Amygdala (tissue), 56 donors: ENCODE measurements at places on chromosomes 3 and 15.

DNA sequence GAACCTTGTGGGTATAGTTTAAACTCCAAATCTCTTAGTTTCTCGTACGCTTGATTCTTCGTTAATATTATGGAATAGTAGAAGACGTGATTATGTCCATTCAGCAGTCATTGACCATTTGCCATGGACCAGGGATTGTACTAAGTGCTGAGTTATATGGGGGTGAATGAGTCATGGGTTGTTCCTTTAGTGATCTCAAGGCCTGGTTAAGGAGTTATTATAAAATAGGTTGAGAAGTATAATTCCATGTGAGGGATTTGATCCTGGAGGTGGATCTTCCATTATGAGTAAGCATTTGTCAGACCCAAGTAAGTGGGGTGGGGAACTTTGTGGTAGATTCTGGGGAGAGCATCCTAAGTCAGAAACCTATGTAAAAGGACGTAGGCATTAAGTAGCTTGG, 15.4 kb downstream of the NR2C2 start:
- no peak for DNase-seq

DNA sequence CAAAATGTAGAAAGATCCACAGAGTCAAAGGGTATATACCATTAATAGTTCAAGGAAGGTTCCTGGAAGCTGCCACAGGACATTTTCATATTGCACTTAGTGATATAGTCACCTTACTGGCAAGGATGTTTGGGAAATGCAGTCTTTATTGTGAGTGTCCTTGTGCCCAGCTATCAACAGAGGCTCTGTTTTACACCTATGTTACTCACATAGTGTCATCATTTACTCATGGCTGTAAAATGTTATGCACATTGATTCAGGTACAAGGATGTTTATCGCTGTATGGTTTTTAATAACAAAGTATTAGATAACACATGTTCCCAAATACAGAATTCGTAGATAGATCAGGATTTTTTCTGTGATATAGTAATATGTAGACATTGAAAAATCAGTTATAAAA, 50.9 kb downstream of the ZPLD1 start:
- no peak for DNase-seq

- no peak for DNase-seq
Measured at GRCh38 chr3:44065311-44066094, 176.2 kb upstream of the TOPAZ1 start.

DNA sequence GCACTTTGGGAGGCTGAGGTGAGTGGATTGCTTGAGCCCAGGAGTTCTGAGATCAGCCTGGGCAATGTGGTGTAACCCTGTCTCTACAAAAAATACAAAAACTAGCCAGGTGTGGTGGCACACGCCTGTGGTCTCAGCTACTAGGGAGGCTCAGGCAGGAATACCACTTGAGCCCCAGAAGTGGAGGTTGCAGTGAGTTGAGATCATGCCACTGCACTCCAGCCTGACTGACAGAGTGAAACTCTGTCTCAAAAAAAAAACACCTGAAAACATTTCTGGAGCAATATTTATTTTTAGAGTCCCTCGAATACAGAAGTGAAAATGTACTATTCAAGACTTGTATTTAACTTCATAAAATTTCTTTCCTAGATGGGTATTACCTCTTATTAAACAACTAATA, 4.6 kb downstream of the SPCS1 start:
- DNase-seq = no peak

DNA sequence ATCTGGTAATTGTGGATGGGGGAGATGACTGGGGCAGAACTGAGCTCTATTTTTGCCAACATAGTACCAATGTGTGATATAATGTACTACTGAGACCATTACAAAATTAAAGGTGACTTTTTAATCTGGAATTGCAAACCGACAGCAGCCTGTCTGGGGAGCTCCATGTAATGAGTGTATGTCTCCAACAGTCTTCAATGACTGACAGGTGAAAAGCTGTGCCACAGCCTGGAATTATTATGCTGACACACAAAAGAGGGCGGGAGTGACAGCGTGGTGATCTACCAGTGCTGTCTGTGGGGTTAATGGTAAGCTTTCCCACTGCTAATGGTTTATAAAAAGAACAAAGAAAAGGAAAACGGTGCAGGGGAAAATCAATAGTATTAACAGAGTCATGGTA, 143.4 kb downstream of the CLSTN2 start:
- DNase-seq = no peak

DNA sequence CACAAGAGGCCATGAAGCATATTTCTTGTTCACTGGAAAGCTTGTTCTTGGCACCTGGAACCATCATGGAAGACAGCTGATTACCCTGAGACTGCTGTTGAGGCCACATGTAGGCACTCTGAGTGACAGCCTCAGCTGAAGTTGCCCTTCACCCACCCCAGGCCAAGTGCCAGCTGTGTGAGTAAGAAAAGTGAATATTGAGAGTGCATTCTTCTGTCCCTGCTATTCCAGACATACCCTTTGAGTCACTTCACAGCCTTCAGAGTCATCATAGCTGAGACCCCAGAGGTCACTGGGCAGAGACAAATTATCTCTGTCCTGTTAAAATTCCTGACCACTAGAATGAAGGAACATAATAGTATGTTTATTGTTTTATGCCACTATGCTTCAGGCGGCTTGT, 79.6 kb downstream of the NFKBIZ start:
- DNase-seq = no peak

DNA sequence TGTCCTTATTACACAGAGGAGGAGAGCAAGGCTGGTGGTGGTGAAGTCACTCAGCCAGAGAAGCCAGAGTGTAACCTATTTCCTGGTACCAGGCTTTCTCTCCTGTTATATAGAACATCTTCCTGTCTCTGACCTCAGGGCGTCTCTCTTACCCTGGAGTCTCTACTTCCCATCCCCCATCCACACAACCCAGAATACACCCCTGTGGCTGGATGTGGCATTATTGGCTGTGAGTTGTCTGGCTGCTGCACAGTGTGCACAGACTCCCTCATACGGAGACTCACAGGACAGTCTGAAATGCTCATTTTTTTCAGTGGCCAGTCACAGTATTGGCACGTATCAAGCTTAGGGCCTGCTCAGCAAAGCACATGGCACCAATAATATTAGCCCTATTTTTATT, 8.6 kb downstream of the PODXL2 start:
- DNase-seq = no peak

DNA sequence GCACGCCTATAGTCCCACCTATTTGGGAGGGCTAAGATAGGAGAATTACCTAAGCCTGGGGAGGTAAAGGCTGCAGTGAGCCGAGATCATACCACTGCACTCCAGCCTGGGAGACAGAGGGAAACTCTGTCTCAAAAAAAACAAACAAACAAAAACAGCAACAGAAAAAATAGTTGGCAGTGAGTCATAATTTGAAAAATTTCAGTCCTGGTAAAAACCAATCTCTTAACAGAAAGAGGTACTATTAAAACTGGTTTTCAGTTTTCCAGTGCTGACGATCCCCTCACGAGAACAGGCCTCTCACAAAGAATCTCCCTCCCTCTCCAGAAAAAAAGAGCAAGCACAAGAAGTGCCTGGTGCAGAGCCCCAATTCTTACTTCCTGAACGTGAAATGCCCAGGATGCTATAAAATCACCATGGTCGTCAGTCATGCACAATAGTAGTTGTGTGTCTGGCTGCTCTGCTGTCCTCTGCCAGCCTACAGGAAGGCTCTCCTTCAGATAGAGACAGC, 22.8 kb upstream of the MAP4 start:
- no peak for DNase-seq

- no peak for DNase-seq
Measured at GRCh38 chr3:171977860-171978259, 61.5 kb upstream of the FNDC3B start.

- no peak for DNase-seq
Measured at GRCh38 chr15:34336231-34336990, 1.2 kb downstream of the SLC12A6 start.

DNA sequence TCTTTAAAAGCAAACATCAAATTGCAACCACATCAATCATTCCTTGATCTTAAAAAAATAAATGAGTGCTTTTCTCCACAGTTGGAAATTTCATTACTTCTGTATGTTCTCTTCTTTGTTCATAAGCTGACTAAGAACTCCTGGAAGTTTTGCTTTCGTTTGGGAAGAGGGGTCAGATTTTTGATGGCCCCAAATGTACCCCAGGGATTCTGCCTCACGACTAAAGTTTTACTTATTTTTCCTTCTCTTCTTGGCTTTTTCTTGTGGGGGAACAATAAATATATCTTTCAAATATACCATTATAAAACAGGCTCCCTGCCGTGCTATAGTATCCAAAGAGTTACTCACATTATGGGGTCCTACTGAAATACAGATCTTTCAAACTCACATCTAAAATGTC, 215.0 kb upstream of the CDIN1 start:
- DNase-seq = no peak

DNA sequence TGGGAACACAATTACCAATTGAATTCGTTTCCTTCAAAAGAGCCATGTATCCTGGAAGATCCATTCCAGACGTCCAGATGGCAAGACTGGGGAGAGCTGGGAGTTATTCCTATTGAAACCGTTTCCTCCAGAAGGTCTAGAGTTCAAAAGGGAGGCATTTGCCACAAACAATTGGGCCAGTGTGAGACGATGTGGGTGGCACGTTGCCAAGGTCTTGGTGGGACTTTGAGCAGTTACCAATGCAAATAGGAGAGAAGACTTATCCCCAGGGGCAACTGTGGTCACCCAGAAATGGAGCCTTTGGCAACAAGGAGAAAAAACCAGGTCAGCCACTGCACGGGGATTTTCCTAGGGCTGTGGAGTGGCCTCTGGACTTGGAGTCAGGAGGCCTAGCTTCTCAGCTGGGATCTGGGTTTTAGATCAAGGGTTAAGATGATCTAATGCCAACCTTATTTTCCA, 29.6 kb upstream of the TLE3 start:
- peak; percentile 73 for DNase-seq

DNA sequence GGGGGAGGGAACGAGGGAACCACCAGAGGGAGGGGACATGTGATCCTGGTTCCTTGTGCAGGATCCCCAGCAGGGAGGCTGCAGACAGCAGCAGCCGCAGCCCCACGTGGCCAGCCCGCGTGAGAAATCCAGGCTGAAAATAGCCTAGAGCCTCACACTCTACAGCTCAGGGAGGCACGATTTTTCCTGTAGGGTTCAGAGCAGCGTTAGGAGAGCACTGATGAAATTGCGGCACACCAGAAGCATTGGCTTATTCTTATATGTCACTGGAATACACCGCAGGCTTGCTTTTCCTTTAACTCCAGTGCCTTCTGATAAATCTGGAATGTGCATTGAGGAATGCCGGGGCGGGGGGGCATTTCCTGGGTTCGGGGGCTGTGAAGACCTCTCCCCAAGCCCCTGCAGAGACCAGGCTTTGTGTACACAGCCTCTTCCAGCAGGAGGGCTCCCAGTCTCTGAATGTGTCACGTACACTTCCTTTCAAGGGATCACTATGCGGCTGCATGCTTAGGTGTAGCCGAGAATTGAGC, 193.0 kb downstream of the ATP10A start:
- DNase-seq = peak; percentile 48

GRCh38 chr3:194476784-194477183, 10.0 kb downstream of the ATP13A3 start:
- no peak for DNase-seq

DNA sequence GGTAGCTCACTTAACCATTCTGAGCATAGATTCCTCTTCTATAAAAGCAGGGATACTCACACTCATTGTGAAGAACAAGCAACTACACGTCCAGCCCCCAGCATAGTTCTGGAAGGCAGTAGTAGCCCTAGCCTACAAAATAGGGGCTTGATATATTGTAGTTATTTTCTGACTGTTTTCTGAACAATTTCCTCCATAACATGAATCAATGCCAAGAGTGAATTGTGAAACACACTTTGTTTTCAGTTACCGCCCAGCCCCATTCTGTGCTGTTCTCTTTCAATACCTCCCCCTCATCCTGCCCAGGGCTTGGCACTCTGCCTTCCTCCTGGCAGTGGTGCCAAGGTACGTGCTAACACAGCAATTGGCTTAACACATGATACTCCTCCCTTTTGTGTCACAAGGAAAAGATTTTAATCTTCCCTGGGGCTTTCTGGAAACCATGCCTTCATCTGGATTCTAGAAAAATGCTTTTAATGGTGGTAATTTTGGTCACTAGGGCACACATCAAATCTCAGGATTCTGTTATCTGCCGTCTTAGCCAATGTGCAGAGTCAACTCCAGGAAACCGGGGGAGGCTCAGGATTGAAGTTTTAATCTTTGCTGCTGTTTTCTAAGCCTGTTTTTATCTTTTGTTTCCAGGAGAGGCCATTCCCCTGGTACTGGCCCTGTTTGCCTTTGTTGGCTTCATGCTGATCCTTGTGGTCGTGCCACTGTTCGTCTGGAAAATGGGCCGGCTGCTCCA, 37.2 kb downstream of the IL20RB start:
- DNase-seq = peak; percentile 44

DNA sequence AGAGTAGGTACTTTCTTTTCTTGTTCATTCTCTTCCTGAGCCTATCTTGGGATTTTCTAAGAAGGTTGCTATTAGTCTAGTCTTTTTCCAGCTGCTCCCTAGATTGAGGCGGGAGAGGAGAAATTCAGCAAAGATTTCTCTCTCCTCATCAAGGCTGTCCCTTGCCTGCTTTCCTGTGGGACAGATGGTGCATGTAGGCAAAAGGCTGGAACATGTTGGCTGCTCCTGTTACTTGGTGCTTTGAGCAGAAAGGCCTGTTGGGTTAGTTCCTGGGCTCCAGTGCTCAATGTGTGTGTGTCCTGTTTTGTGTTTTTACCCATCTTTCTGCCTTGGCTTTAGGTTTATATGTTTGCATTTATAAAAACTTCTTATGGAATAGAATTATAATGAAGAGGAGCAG, 9.1 kb upstream of the SNRPN start:
- no peak for DNase-seq

DNA sequence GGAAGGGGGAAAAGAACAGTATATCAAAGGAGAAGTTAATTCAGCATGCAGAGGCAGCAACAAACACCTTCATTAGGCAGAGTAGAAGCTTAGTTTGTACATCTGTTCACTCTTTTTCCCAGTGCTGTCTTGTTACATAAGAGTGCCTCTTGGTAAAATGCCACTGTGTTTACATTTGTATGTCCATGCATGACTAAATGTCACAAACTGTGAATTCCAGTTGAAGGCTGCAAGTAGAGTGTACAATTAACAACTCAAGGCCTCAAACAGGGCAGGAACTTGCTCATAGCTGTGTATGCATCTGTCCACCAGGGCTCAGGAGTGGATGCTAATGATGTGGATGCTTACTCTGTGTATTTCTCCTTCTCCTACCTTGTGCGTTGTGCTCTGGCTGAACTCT, 214.2 kb upstream of the TPM1 start:
- DNase-seq = no peak

DNA sequence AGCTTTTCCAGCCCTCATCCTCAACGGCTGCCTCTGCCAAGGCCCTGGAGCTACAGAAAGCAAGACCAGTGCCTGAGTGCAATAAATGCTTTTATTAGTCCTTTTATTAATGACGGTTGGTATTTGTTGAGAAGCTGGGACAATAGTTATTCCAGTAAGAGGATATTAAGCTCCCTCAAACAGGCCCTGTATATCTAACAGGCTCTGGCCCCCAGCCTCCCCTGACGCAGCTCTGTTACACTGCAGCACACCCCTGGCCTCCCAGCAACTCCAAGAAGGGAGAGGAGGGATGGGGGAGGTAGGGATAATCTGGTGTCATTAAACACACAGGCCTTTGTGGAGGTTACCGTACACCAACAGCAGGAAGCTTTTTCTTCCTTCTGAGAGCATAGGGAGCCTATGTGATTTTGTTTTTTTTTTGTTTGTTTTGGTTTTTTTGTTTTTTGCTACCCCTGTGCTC, 30.8 kb upstream of the MAGEF1 start:
- no peak for DNase-seq
